GM20000 (cell line): ENCODE measurements at places on chromosomes 4 and X.

- no peak for DNase-seq
Observed at GRCh38 chr4:102862016-102862415, 6.8 kb upstream of the CISD2 start.

GRCh38 chrX:17226736-17227135 lies 148.3 kb upstream of the NHS start:
- DNase-seq, result no peak

- no peak for DNase-seq
Observed at GRCh38 chrX:52437212-52437611, 58.4 kb upstream of the XAGE1A start.

DNA sequence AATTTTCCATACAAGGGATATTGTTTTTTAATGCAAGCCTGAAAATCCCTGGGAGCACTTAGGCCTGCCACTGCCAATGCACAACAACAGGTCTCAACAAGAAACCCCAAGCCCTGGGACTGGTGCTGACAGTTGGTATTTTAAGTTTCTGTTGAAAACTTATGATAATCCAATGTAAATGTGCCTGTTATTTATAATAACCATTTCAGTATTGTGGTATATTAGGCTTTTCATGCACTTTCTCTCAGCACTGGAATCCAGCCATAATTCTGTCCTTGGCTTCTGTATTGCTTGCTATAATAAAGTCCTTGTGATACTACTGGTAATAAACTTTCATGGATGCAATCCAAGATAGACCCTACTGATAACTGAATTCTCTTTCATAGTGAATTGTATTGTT lies 218.9 kb downstream of the PCDH7 start:
- DNase-seq, result no peak

DNA sequence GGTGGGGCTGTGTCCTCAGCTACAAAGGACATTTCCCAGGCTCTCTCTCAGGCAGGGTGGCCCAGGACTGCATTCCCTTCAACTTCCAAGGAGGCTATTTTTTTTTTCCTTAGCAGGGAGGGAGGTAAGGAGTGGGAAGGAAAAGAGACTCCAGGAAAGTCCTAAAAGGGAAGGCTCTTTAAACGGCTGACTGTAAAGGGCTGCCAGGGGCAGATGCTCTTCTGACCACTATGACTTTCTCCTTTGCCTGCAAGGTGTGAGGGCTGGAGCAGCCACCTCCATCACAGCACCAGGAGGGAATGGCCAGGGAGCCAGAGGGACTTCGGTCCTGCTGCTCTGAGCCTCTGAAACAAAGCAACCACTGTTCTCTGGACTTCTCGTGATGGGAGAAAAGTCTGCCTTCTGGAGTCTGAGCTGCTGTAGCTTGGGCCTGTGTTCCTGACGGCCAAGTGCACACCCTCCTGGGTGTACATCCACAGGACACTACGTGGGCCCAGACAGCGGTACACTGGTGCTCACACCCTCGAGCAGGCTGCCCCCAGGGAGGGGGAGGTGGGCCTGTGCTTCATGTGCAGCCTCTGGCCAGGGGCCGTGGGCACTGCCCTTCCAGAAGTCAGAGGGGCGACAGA lies 17.9 kb downstream of the NAT8L start:
- DNase-seq, result no peak

DNA sequence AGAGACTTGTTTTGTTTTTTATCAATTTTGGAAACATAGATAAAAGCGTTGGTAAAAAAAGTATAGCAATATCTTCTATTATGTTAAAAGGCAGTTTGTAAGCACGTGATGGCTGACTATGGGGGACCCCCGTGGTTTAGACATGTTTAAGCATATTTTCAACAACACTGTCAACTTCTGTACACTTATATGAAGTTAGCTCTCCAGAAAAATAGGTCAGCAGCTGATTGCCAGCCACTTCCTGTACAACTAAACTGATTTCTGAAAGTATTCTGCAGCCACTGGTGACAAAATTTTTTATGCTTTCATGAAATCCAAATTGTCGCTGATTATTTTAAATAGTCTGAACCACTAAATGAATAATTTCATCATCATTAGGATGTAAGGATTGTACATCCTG lies 45.2 kb downstream of the RBMX2 start:
- no peak for DNase-seq

DNA sequence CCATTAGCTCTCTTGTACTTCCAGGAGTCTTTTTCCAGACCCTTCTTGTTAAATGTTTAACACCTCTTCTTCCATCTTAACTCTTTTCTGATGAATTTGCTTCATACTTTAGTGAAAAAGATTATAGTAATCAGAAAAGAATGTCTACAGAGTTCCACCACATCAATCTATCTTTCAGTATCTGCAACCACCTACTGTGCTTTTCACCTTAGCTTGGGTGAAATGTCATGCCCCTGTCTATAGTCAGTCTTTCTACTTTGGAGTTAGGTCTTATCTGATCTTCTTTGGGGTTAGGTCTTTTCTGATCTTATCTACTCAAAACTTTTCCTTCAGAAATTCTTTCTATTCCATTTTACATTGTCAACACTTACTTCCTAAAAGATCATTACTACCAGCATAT lies 1310.2 kb downstream of the PCDH7 start:
- DNase-seq, result no peak

GRCh38 chrX:66150163-66150562 lies 13.9 kb upstream of the HEPH start:
- no peak for DNase-seq

DNA sequence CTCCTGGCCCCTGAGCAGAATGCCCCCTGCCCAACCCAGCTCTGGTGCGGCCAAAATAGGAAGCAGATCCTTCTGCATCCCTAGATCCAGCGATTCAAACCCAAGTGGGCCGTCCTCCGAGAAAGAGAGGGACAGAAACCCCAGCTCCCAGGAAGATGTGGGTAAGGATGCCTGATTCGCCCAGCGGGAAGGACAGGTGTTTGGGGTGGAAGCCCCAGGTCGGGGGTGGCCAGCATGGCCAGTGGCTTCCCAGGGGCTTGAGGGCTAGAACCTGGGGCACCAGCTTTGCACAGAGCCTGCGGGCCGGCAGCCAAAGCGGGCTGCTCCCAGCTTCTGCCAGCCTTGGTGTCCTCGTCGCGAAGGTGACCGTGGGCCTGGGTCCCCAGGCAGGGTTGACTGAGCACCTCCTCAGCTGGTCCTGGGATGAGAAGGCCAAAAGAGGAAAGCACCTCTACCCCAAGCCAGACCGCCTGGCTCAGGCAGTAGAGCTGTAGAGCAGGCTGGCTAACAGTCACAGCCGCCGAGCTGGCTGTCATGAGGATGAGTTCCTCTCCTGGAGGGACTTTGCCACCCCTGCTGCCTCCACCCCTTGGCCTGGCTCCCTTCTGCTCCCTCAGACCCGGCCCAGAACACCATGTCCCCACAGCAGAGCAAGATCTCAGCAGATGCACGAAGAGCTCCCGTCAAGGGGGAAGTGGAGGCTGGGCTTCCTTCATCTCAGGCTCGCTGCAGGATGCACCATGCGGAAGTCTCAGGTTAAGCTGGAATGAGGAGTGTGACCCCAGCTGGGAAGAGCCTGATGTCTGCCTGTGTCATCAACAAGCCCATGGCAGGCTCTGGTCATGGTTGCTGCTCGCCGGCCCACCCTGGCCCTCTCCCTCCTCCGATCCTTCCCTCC lies 59.9 kb downstream of the CPZ start:
- DNase-seq, result no peak

DNA sequence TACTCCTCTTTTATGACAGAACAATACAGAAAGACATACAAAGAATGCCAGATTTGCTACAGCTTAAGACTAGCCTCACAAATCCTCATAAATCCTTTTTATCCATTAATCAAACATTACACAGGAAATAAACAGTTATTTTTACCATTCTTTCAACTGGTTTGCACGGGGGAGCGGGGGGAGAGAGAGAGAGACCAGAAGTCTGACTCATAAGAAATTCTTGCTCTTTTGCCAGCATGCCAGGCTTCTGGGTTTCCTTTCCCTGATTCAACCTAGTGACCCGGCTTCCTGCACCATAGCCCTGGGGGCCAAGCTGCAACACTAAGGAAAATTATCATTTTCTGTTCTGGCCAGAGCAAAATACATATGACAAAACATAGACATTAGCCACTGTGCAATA lies 6.8 kb upstream of the RRAGB start:
- DNase-seq, result no peak

DNA sequence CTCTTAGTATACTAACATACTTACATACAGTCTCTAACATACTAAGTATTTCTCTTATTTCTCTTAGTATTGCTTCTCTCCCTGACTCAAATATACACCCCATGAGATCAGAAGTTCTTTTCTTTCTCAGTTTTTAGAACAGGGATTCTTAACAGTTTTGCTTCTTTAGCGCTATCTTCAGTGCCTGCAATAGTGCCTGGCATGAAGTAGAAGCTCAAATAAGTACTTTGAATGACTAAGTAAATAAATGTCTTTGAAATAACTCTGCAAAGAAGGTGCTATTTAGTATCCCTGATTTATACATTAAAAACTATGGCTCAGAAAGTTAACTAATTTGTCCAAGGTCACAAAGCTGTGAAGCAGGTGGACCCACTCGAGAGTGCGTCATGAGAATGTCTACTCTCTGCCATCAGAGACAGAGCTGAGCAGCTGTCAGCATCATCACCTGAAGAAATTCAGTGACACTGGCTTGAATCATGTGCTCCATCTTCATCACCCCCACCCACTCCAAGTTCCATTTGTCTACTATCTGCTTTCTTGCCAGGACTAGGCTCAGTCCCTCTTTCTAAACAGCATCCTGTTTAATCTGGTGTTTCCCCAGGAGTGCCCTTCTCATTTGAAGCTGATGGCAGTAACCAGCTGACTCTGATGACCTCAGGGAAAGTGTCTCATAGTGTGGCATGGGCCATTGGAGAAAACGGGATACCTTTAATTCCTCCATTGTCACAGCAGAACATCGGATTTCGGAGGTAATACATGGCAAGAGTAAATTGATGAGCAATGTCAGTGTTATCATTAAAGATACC lies 83.1 kb downstream of the CC2D2A start:
- DNase-seq, result no peak

DNA sequence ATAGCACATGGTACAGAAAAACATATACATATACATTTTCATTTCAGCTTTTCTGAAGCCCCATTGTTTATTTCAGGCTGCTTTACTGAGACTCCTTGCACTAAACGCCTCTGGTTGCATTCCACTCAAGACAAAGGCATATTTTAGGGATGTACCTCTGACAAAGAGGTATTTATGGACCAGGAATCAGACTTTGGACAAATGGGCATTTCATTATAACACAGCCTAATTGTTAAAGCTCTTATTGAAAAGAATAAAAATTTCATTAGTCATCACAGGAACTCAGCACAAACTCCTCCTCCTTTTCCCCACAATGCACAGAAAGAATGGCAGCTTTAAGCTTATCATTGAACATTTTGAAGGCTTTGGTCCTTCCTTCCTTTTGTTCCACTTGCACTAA lies 62.9 kb upstream of the UGT8 start:
- no peak for DNase-seq

DNA sequence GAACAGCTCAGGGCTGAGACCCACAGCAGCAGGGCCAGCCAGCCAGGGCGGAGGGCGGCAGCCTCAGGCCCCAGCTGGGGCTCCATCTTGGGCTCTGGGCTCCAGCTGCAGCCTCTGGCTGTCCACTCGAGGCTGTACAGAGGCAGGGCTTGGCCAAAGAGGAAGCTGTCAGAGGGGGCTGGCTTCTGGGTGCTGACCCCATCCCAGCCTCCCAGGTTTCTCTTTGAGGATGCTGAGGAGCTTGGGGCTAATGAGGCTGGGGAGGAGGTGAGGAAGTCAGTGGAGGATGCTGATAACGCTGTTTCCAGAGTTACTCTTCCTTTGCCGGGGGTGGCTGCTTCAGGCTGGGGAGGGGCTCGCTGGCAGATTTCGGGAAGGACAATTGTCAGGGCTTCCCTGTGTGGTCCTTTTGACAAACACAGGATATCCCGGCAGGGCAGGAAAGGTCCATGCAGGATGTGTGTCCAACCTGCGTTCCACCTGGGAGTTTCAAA lies at the start of gene DIPK2B:
TSS of gene DIPK2B (minus strand) at position 136 of the 494 bp plus-strand sequence. CDS start at position 86, 50 bp downstream.
- no peak for DNase-seq

- DNase-seq, result peak; percentile 5
Observed at GRCh38 chrX:51860679-51861078, 32.7 kb upstream of the MAGED1 start.

DNA sequence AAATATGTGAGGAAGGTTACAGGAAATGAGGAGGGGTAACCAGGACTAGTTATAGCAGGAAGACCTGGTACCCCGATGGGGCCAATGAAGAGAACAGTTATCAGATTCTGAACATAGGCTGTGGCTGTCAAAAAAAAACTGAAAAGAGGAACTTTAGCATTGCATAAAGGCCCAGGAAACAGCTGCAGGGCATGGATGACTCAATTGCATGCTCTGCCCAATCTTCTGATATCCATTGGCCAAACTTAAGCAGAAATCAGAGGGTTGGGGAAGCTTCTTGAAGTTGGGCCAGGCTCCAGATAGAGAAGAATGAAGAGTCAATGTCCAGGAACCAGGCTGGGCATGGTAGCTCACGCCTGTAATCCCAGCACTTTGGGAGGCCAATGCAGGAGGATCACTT lies 1222.4 kb upstream of the PRKX start:
- no peak for DNase-seq

- DNase-seq, result no peak
Observed at GRCh38 chr4:147050356-147050765, 104.7 kb upstream of the TTC29 start.

DNA sequence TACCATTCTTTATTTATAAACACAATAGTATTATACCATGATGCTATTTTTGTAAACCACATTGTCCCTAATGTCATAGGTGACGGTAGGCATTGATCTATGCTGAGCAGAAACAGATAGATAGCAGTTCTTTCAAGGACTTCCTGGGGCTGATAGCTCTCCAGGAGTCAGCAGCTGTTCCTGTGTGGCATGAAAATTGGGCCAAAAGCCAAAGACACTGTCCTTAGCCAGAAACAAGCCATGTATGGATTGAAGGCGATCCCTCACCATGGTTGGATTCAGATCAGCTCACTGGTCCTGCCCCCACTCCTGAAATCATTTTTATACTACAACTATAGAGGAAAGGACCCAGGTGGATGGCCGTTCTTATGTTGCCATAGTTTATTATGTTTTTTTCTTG lies 53.6 kb downstream of the DDX60 start:
- no peak for DNase-seq

- DNase-seq, result no peak
Observed at GRCh38 chrX:138914767-138915166, 203.2 kb upstream of the FGF13 start.

- DNase-seq, result peak; percentile 23
Observed at GRCh38 chr4:20254511-20255250, 3.0 kb downstream of the SLIT2 start.

GRCh38 chr4:118981171-118981838 lies 92.7 kb downstream of the SYNPO2 start:
- DNase-seq, result no peak

DNA sequence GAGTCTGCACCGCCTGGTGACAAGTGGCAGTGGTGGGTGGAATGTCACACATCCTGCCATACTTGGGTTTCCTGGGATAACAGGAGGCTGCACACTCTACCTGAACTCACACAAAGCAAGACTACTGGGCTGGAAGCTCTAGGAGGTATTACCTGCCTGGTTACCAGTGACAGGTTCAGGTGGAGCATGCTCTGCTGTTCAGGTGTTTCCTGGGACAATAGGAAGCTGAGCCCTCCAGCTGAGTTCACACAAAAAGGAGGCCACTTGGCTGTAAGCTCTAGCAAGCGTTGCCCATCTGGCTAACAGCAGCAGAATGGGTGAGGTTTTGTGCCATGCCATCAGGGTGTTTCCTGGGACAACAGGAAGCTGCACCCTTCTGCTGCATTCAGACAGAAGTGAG lies 17.4 kb upstream of the UGT2B7 start:
- DNase-seq, result no peak

GRCh38 chr4:79964400-79965211 lies 108.4 kb downstream of the ANTXR2 start:
- no peak for DNase-seq

- peak; percentile 36 for DNase-seq
Observed at GRCh38 chr4:40992472-40993295, 221.7 kb downstream of the APBB2 start.
